ENCODE measurements at places on chromosomes 12 and 14. TPM values are rescaled to one million over a fixed set of nuclear protein-coding genes. Genes with fewer than 3 reads are reported as not detected.
A peak's percentile ranks its signal among the peaks of the same experiment; 100 is the strongest.

The CLEC1B gene
- total RNA-seq = not detected

- DNase-seq = peak; percentile 99
Measured at GRCh38 chr14:55270832-55271571, at the start of gene FBXO34. Gene FBXO34, plus strand, starts transcription at chr14:55271421. Its CDS starts 78,970 bp downstream, at chr14:55350391.

DNA sequence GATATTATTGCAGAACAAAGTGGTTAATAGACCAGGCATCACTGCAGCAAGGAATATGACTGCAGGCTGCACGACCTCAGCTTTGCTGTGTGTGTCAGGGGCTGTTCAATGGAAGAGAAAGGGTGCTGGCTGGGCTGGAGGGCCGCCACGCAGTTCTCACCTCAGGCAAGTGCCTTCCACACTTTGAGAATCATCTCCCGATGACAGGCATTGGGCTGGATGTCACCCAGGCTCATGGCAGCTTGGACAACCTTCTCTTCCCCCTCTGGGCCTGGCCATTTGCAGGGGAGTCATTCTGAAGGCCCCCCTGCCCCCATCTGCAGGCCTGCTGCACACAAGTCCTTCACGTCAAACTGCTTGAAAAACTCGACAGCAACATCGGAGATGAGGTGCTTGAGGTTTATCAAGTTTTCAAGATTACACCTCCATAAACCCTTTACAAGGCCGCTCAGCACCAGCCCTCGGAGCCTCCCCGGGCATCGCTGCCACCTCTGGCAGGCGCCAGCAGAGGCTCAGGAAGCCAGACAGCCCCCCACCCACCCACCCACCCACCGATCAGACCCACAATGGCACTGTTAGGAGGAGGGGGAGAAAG lies 165.9 kb upstream of the GSC start:
- DNase-seq = no peak

DNA sequence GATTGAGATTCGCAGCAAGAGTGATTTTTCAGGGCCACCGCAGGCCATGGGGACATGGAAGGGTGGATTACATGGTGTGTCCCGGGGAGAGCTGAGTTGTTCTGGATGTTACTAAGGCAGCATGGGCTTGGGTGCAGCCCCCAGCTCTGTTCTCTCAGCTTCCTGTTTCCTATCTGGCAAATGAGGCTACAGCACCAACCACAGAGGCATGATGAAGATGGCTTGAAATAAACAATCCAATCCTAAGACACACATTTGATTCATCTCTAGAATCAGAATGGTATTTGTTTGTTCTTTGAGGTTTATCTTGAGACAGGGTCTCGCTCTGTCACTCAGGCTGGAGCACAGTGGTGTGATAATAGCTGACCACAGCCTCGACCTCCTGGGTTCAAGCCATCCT lies 21.6 kb downstream of the GLTP start:
- DNase-seq = no peak
